Bone marrow (tissue), 2 donors: ENCODE measurements at places on chromosomes 5 and 9.

DNA sequence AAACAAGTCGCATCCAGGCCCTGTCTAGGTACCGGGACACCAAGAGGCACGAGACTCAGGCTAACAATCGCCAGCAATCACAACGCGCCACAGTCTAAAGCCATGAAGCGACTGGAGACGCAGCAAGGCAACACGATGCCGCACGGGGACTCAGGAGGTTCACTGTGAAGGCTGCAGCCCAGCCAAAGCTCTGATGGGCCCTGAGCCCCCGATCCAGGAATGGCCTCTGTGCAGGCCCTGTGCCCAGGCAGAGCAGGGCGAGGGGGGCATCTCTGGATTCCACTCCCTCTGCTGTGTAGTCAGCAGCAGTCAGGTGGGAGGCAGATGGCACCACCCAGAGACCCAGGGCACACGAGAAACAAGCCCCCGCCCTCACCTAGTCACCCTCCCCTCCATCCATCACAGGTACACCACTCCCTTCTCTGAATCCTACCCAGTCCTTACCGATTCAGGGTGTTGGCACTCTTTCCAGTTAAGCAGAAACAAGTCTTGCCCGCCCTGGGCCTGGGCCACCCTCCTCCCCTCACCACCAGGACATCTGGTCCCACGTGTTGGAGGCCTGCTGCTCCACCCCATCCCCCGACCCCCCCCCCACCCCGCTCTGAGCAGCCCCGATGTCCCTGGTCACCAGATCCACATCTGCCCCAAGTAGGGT lies 1.1 kb downstream of the RALGDS start:
- no peak for DNase-seq

DNA sequence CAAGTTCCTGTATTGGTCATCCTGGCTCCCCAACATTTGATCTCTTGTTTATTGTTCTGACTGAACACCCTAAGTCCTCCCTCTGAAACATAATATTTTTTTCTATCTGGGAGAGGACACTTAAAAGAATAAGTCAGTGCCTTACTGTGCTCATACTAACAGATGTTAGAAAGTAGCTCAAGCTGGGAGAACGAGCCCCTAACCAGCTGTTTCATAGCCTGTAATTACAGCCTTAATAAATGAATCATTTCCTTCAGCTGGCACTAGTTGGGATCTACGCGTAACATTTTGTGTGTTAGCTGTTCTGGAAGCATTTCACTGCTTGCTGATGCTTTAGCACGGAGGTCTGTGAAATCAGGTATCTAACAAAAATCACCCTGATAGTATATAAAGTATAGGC lies 345.9 kb upstream of the RIOK2 start:
- no peak for DNase-seq

DNA sequence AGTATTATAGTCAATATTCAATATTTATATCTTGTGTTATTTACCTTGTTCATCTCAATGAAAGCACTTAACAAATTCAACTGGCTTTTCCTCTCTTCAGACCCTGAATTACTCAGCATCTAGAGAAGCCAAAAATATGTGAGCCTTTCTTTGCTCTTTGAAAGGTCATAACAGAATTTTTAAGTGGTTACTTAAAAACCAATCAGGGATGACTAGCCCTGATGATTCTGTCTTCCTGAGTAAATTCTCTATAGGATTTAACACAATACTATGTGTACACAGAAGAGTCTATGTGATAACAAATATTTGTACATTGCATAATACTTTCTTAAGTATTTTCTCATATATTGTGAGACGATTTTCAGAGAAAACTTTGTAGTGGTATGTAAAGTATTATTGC lies 546.3 kb downstream of the MAT2B start:
- no peak for DNase-seq

- no peak for DNase-seq
These were observed 517.6 kb downstream of the PTPRD start for GRCh38 chr9:10095208-10095607.

GRCh38 chr5:167284222-167284890 lies 1007.1 kb upstream of the WWC1 start:
- DNase-seq, result no peak

DNA sequence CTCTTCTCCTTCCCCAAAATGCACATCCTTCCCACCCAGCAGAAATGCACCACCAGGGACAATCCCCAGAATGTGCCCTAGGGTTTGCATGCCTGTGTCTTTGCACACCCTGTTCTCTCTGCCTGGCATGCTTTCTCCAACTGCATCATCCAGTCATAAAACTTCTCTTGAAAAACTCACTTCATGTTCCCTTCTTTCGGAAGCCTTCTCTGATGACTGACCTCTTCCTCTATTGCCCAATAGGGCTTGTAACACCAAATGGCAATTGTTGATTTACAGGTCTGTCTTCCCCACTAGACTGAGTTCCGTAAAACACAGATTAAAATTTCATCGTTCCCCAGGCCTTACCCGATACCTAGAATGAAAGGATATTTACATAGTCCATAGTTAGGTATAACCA lies 83.1 kb upstream of the SPOCK1 start:
- no peak for DNase-seq

GRCh38 chr9:121138973-121139372 lies 62.7 kb downstream of the RAB14 start:
- DNase-seq, result no peak

- DNase-seq, result no peak
These were observed 24.2 kb downstream of the FBN2 start for GRCh38 chr5:128513806-128514205.

DNA sequence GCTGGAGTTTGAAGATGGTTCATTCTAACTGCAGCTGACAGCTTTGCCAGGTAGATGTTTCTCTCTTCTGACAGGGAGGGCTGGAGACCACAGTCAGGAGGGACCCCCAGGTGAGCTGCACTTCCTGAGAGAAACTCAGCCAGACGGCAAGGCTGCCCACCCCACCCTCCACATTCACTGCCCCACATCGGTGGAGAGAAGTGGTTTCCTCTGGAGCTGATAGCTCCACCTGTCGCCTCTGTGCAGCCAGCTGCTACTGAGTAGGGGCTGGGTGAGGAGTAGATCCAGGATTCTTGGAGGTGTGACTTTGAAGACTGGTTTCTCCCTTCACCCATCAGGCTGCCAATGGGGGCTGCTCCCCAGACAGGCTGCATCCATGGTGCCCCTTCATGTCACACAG lies 175.0 kb downstream of the CARTPT start:
- DNase-seq, result no peak
